Thyroid gland (tissue), 4 donors: ENCODE measurements at places on chromosomes 5 and 9. TPM values are rescaled to one million over a fixed set of nuclear protein-coding genes. Genes with fewer than 3 reads are reported as not detected.

Gene TRPM3
- total RNA-seq: 4.6 TPM

DNA sequence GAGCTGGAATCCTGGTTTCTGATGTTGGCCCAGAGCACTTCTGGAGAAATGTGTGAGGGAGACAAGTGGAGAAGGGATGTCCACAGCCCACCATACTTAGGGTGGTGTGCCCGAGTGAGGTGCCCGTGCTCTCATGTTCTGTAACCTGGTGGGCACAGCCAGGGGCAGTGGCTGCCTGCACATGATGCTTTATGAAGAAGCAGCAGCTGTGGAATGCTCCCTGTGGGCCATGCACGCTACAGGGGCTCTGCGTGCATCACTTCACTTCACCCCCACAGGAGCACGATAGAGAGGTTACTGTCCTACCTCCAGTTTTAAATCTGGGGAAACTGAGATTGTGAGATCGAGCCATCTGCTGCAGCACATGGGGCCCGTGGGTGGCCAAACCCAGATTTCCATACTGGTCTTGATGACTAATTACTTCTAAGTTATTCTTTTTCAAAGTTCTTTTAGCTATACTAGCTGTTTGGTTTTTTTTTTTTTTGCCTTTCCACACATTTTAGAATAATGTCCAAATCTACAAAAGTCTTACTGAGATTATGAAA, 441.6 kb downstream of the GADD45G start:
- no peak overlapping the region for H3K27ac ChIP-seq
- H3K4me1 ChIP-seq: no peaks in the 10 kb centered on the region
- no peaks in the 10 kb centered on the region for H3K27me3 ChIP-seq
- no peaks in the 10 kb centered on the region for H3K36me3 ChIP-seq
- DNase-seq: no peak

- H3K27ac ChIP-seq: no peak overlapping the region
- no peak for DNase-seq
- H3K27me3 ChIP-seq: no peaks in the 10 kb centered on the region
- no peaks in the 10 kb centered on the region for H3K4me1 ChIP-seq
- H3K4me3 ChIP-seq: no peak overlapping the region
These were observed 550.8 kb downstream of the CDH9 start for GRCh38 chr5:26487553-26487952.

GRCh38 chr5:25414742-25415141, 770.0 kb upstream of the CDH10 start:
- H3K4me3 ChIP-seq: no peak overlapping the region
- H3K4me1 ChIP-seq: no peaks in the 10 kb centered on the region
- DNase-seq: no peak

Gene PCDHGC5
- 2.0 TPM for total RNA-seq
